ENCODE measurements at places on chromosomes 4 and X. TPM values are rescaled to one million over a fixed set of nuclear protein-coding genes. Genes with fewer than 3 reads are reported as not detected.

- no peak for DNase-seq
Measured at GRCh38 chrX:40720792-40721191, 14.6 kb downstream of the MED14 start.

The TRAM1L1 gene
- 4.3 TPM for total RNA-seq

DNA sequence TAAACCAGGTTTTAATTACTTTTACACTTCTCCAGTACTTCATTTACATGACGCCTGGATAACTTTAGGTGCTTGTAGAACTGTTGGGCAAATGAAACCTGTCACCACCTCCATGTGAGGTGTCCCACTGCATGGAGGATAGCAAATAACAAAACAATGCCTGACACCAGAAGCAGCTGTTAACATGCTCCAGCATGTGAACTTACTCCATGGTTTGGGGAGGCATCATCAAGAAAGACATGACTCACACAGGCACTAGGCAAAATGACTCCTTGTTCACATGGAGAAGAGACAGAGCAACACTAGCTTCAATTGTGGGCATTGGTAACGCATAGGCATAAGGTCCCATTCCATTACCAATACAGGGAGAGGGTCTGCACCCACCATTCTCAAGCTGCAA, 198.1 kb upstream of the F9 start:
- DNase-seq, result peak; percentile 22

The EIF2S3 gene
- 474 TPM for total RNA-seq

- DNase-seq, result no peak
Measured at GRCh38 chr4:98946359-98946758, 17.4 kb upstream of the EIF4E start.

The RASL11B gene
- total RNA-seq, result under 0.01 TPM

- DNase-seq, result peak; percentile 58
Measured at GRCh38 chrX:49178537-49178936, 6.8 kb downstream of the PLP2 start.

The DAPP1 gene
- total RNA-seq, result not detected

DNA sequence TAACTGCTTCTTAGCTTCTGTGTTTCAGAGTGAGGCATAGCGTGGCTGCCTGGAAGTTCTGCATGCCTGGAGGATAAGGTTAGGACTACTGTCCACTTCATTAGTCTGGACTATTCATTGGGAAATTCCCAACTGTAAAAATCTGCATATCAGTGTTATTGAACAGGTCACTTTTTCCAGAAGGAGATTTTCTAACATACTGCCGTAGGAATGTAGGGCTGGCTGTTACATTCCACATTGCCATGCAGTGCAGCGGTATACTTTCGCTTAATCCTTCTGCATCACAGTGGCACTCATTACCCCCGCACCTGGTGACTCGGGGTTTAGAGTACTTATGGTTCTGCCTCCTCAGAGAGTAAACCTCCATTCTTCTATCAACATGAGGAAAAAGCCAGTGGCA, 104.6 kb downstream of the NPFFR2 start:
- no peak for DNase-seq

- no peak for DNase-seq
Measured at GRCh38 chr4:171378323-171378722, 434.9 kb upstream of the GALNTL6 start.

GRCh38 chr4:142701017-142701416, 145.1 kb downstream of the INPP4B start:
- DNase-seq, result no peak

GRCh38 chrX:148507418-148507817, 7.0 kb downstream of the AFF2 start:
- DNase-seq, result no peak

- no peak for DNase-seq
Measured at GRCh38 chrX:136933611-136934145, 53.2 kb upstream of the RBMX start.

DNA sequence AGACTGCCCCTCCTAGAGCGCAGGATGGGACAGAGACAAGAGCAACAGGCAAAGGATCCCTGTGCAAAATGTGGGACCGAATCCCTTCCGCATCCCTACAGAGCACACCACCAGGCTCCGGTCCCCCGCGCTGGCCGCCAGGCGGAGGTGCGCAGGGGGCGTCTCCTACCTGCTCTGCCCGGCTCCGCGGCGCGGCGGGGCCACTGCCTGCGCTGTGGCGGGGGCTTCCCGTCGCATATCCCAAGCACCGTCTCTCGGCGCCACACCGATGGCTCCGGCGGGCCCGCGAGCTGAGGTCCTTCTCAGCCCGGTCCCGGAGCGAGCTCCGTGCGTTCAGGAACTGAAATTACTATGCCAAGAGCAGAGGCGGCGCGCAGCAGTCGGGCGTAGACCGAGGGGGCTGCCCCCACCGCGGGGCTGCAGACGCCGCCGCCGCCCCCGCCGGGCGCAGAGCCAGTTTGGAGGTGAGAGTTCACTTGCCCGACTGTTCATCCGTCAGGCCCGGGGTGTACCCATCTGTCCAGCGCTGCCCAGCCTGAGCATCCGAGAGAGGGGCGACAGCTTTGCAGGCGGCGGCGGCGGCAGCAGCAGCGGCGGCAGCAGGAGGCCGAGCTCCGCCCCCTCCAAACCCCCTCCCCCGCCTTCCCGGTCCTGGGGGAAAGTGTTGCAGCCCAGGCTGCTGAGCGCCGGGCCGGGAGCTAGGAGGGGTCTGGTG, at the start of gene GPRIN3:
Gene GPRIN3 (minus strand): TSS at position 355 of the 715 bp plus-strand sequence. CDS start 57,690 bp downstream, outside the sequence.
- peak; percentile 81 for DNase-seq
